Foreskin keratinocyte (primary cell): ENCODE measurements at places on chromosomes 12 and 14. TPM values are rescaled to one million over a fixed set of nuclear protein-coding genes. Genes with fewer than 3 reads are reported as not detected.
A peak's percentile ranks its signal among the peaks of the same experiment; 100 is the strongest.

Gene SLCO1B1
- not detected in 2 replicates for total RNA-seq

Gene KCNC2
- total RNA-seq, result not detected in 2 replicates

DNA sequence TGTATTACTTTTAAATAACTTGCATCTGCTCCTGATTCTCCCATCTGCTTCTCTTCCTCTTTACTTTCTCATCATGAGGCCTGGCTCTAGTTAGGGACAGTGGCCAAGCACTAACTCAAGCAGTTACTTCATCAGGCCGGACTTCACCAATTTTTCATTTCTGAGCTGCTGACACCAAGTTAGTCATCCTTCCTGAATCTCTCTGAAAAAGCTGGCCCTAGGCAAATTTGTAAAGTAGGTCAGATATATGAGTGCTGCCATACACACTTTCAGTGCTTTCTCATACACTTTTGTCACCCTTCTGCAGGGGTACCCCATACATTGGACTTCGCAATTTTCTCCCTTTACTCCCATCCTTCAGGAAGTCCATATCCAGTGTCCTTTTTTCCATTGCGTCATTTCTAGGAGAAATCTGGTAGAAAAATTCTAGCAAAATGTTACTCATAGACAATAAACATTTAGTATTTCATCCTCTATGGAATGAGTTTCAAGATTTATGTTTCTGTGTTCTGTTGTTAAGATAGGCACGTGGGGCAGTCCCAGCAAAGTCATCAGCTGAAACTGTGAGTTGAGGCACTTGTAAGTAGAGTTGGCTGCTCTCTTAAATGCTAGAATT, 276.8 kb upstream of the TMPO start:
- peak; percentile 25 for DNase-seq

DNA sequence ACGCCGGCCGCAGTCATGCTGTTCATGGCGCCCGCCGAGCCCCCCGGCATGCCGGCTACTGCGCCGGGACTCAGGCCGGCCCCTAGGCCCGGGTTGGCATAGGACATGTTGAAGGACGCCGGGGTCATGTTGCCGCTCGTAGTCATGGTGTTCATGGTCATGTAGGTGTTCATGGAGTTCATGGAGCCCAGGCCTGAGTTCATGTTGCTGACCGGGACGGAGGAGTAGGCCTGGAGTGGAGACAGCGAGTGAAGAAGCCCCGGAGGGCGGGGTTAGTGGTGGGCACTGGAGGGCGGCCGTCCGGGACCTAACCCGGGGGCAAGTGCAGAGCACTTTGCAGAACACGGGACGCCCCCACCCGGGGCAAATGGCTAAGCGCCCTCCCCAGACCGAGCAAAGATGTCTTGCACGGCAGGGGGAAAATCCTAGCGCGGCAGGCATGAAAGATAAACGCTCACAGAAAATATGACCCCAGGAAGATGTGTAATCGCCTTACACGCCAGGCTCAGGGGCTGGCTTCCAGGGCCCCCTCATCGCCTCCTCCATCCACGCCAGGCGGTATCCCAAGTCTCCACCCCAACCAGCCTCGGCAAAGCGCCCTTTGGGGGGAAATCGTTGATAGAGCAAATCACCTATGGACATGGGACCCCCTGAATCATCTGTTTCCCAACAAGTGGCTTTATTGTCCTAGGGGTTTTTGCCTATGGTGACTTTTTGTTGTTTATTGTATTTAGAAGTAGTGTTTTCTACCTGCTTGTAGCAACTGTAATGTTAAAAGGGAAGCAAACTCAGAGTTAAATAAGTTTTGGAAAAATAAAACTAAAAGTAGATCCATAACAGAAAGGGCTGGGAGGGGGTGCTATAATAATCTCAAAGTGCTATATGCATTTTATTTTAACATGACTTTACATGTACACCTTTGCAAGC, 2.3 kb downstream of the FOXA1 start:
- DNase-seq, result no peak

- no peak for DNase-seq
Measured at GRCh38 chr12:130702966-130703732, 12.9 kb downstream of the RIMBP2 start.

DNA sequence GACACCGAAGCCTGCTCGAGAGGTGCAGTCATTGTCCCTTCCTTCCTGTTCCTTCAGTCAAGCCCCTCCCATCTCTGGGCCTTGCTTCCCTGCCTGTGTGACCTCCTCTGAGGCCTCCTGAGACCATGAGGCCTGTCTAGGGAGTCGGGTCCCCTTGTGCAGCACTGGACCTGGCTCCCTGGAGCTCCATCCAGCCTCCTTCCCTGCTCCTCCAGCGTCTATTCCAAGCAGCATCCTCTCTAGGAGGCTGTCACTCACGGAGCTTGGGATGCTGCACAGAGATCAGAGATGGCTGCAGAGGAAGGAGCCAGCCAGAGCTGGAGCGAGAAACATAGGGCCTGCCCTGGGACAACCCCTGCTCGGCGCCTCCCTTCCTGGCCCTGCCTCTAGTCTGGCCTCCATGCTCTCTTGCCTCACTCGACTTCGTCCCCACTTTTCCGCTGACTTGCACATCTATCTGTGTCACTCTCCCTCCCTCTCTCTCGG, 142.7 kb downstream of the BCL11B start:
- DNase-seq, result no peak

DNA sequence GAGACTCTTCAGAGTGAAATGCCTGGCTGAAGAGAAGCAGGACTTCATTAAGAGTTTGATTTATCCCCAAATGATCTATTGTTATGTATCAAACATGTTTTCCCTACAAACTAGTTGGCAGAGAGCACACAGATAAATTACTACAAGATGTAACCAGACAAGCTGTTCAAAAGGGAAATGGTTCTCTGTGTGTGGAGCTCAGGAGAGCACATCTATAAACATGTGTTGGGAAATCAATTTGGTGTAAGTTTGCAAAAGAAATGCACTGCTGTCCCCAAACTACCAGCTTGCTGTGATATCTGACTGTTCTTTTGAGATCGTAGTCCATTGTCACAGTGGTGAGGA, 159.2 kb downstream of the PAH start:
- no peak for DNase-seq

GRCh38 chr12:88577537-88577936, 2.7 kb downstream of the KITLG start:
- DNase-seq, result no peak
